ENCODE measurements at places on chromosomes 7 and 10.

DNA sequence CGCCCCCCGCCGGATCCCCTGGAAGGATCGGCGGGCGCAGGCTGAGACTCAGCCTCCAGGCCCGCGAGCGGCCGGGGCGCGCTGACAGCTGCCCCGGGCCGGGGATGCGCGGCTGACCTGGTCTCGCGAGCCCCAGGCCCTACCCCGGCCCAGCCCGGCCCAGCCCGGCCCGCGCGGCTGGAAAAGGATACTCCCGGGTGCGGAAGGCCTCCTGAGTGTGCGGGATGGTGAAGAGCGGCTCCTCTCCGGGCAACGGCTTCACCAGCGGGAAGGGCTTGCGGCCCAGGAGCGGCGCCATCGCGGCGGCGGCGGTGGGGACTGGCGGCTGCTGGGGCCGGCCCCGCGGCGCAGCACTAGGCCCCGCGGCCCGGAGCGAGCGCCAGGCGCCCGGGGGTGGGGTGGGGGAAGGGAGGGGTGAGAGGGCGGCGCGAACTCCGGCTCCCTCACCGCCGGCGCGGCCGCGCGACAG, 423 bp downstream of the BAZ1B start:
- no peak for DNase-seq

GRCh38 chr10:73576178-73576889, 14.8 kb downstream of the USP54 start:
- DNase-seq: peak; percentile 35

DNA sequence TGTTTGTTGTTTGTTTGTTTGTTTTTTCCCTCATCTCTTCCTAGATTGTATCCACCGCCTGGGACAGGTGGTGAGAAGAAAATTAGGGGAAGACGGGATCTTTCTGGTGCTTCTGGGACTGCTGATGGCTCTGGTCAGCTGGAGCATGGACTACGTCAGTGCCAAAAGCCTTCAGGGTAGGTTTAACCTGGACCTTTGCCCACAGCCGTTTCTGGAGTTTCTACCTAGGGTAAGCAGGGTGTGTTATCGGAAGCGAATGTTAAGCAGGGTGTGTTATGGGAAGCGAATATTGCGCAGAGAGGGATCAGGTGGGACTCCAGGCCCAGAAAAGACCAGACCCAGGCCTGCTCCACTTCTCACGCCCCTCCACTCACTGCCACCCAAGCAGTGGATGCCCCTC, 4.7 kb downstream of the CLCN1 start:
- DNase-seq: no peak

DNA sequence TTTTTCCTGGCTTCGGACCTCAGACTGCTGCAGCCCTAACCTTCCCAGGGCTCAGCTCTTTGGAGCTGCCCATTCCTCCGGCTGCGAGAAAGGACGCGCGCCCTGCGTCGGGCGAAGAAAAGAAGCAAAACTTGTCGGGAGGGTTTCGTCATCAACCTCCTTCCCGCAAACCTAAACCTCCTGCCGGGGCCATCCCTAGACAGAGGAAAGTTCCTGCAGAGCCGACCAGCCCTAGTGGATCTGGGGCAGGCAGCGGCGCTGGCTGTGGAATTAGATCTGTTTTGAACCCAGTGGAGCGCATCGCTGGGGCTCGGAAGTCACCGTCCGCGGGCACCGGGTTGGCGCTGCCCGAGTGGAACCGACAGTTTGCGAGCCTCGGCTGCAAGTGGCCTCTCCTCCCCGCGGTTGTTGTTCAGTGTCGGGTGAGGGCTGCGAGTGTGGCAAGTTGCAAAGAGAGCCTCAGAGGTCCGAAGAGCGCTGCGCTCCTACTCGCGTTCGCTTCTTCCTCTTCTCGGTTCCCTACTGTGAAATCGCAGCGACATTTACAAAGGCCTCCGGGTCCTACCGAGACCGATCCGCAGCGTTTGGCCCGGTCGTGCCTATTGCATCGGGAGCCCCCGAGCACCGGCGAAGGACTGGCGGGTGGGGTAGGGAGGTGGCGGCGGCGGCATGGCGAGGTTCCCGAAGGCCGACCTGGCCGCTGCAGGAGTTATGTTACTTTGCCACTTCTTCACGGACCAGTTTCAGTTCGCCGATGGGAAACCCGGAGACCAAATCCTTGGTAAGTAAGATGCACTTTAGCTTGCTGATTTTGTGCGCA, at the start of gene PLXDC2:
Gene PLXDC2 (plus strand): TSS at position 22 of the 820 bp plus-strand sequence.
- DNase-seq: peak; percentile 66

GRCh38 chr10:133335246-133336117, 1.2 kb downstream of the CALY start:
- DNase-seq: no peak

- DNase-seq: no peak
Observed at GRCh38 chr7:64628192-64628591, 37.7 kb upstream of the ZNF107 start.
